ENCODE measurements at places on chromosomes 1 and 21.

- no peak for DNase-seq
These were observed 171.6 kb upstream of the C1orf174 start for GRCh38 chr1:4071653-4072052.

DNA sequence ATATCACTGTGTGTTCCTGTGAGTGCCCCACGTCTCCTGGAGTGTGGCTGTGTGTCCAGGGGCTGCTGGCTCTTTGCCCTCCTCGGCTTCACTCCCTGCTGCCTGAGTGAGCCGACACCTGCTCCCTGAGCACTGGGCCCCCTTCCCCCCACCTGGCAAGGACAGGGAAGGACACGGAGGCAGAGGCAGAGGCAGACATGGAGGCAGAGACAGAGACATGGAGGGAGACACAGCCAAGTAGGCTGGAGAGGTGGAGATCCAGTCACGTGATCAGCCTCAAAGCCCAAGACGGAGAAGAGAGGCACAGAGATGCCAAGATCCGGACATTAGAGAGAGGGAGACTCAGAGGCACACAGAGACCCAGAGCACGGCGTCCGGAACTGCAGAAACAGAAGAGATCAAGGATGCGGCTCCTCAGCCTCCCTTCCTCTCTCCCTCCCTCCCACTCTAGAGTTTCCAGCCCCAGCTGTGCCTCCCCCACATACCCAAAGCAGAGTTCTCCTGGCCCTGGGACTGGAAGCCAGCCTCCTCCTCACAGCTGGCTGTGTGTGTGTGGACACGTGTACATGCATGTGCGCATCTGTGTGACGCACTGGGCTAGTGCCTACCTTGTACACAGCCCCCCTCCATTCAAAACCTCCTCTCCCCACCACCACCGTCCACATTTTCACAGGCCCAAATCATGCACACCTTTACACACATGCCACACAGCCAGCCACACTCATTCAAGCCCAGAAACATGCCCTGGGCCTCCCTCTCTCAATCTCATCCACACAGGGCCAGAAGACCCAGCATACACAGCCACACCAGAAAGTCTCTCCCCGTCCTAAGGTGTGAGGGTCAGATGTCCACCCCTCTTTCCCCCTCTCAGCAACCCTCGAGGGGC is 39.1 kb upstream of the WASF2 start:
- DNase-seq: no peak

DNA sequence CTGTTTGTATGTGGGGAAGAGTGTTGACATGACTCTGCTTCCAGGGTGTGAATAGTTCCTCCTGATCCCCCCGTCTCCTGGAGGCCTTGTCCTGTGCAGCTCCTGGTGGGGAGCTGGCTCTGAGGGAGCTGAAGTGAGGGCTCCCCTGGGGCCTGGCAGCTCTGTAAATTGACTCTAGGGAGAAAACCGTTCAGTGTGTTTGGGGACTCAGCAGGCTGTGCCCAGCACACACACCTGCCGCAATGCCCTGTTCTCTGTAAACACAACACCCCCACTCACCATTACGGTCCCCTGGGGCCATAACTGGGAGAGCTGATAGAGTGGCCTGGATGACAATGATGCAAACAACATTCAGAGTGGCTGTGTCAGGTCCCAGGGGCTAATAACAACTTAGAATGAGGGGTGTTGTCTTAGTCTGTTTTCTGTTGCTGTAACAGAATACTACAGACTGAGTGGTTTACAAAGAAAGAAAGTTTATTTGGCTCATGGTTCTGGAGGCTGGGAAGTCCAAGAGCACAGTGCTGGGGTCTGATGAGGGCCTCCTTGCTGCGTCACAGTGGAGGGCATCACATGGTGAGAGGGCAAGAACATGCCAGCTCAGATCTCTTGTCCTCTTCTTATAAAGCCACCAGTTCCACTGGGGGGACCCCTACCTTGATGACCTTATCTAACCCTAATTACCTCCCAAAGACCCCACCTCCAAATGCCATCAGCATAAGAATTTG is 15.3 kb downstream of the ADORA1 start:
- DNase-seq: no peak

GRCh38 chr1:246035060-246035541 is 472.0 kb downstream of the SMYD3 start:
- DNase-seq: no peak

GRCh38 chr1:50332941-50333594 is 90.2 kb downstream of the DMRTA2 start:
- DNase-seq: peak; percentile 10

- no peak for DNase-seq
These were observed 420 bp upstream of the DCDC2B start for GRCh38 chr1:32208469-32208868.

DNA sequence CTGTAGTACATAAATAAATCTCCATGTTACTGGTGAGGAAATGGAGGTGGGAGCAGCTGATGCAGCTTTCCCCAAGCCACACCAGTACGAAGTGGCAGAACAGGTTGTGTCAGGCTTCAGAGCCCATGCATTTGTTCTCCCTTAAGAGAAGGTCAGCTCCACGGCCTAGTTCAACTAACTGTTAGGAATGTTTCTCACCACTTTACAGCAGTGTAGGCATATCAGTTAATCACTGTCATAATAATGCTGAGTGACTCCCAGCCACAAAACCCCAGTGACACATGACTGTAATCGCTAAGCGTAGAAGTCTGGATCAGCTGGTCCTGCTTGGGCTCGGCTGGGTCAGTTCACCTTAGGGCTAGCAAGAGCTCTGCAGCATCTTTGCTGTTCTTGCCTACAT is 90.4 kb downstream of the VPS26C start:
- DNase-seq: no peak

DNA sequence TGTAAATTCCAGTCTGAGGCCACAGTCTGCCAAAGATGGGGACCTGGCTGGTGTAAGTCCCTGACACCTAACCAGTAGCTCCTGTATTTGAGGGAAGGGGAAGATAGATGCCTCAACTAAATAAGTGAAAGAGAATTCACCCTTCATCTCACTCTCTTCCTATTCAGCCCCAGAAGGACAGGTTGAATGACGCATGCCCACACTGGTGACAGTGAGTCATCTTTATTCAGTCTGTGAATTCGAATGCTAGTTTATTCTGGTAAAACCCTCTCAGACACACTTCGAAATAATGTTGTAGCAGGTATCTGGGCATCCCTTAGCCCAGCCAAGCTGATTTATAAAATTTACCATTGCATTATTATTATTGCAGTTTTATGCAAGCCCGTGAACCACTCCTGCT is 617.0 kb upstream of the PRMT6 start:
- no peak for DNase-seq

- no peak for DNase-seq
These were observed 32.0 kb upstream of the IGSF5 start for GRCh38 chr21:39712976-39713375.

- peak; percentile 24 for DNase-seq
These were observed 97.8 kb downstream of the MRPL37 start for GRCh38 chr1:54297596-54298283.
